Gastrocnemius medialis (tissue), 4 donors: ENCODE measurements at places on chromosomes 6 and 20. TPM values are rescaled to one million over a fixed set of nuclear protein-coding genes. Genes with fewer than 3 reads are reported as not detected.

Gene GGTLC1
- not detected for total RNA-seq

Gene TREM1
- total RNA-seq, result not detected

Gene AIF1
- 4.8 TPM for total RNA-seq

Gene IL17A
- not detected for total RNA-seq

Gene VSTM2L
- total RNA-seq, result 2.4 TPM

Gene CCDC170
- total RNA-seq, result 0.05 TPM

Gene SEL1L2
- total RNA-seq, result 0.71 TPM

Gene PLN
- 49.6 TPM for total RNA-seq

Gene FOXA2
- total RNA-seq, result 0.72 TPM

Gene BMP7
- total RNA-seq, result not detected

Gene FOXS1
- total RNA-seq, result 0.33 TPM

Gene BMP2
- total RNA-seq, result 3.0 TPM

Gene GSTA1
- not detected for total RNA-seq

Gene IMPG1
- not detected for total RNA-seq

Gene LY6G6F
- not detected for total RNA-seq

Gene PLA2G7
- total RNA-seq, result not detected
